ENCODE measurements at places on chromosomes 6 and 20.
A peak's percentile ranks its signal among the peaks of the same experiment; 100 is the strongest.

- DNase-seq, result peak; percentile 49
These were observed 529 bp upstream of the ENPP4 start for GRCh38 chr6:46129291-46129628.

GRCh38 chr20:53702617-53703016, 109.0 kb upstream of the ZNF217 start:
- no peak for DNase-seq

DNA sequence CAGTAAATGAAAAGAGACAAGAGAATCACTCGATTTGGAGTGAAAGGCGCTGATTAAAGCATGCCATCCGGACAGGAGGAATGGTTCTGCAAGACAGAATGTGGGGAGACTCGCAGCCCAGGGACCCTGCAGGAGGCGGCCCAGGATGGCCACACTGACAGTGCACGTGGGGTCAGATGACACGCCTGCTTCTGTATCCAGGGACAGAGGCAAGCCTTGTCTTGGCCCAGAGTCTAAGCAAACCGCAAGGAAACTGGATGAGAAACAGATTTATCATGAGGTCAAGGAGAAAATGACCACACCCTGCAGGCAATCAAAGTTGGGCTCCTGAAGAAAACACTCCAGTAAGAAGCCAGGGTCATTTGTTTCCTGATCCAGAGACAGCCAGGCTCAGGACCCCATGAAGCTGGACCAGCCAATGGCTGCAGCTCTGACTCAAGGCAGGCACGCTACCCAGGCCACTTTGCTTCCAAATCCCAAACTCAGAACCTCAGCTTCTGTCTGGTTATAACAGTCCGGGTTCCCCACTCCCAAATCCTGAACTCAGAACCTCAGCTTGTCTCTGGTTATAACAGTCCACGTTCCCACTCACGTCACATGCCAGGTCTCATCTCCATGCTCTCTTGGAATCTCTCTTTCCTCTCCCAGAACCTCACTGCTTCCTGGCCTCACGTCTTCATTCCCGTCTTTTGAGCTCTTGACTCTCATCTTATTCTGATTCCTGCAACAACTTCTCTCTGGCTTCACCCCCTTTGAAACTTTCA, 144.9 kb upstream of the THBS2 start:
- DNase-seq, result no peak

- DNase-seq, result no peak
These were observed 102.2 kb downstream of the DACT2 start for GRCh38 chr6:168217216-168217879.

DNA sequence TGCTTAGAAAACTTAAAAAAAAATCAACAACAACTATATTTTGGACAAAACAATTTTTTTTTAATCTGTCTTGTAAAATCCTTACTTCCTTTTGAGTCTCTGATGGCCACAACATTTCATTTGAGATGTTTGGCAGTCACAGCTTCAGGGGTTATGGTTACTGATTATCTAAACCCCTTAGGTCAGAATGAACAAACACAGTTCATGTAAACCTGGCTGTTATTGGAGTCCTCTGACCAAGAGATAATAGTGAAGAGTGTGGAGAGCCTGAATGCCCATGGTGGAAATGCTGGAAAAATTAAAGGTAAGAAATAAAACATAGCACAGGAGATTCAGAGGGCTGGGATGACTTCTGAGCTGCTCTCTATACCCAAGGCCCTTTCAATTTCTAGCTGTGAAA, 38.2 kb downstream of the TMX4 start:
- no peak for DNase-seq

GRCh38 chr6:18931086-18931485, 543.9 kb downstream of the RNF144B start:
- peak; percentile 86 for DNase-seq

- no peak for DNase-seq
These were observed 90.0 kb upstream of the SLC35B3 start for GRCh38 chr6:8525370-8525769.

GRCh38 chr20:41551011-41551705, 67.0 kb downstream of the CHD6 start:
- DNase-seq, result no peak

DNA sequence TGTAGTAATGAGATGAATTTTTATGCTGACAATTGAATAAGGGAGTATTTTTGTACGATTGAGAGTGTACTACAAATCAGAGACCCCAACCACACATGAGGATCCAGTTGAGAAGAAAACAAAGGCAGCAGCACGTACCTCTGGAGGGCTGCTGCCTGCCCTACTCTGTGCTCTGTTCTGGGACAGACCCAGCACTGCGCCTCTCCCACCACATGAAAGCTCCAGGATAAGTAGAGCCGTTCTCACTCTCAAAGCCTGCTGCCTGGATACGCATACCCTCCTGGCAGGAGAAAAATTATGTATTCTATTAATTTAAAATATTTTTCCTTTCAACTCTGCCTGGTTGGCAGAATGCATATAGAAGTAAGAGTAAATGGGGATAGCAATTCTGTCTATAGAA, 11.5 kb upstream of the TRAF3IP2 start:
- DNase-seq, result no peak

DNA sequence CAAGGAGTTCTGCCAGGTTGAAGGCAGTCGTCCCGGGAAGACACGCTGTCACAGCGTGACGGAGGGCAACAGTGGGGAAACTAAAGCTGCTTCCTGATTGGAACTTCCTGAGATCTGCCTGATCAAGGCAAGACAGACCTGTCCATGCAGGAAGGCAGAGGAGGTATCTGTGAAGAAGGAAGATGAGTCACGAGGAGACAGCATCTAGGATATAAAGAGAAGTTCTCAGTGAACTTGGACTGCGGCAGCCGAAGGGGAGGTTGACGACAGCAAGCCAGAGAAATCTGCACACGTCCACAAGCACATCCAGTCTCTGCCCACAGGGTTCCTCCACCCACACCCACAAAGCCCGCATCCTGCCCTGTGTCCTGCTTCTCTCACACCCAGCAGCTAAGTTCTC, 38.6 kb downstream of the PREP start:
- DNase-seq, result no peak

GRCh38 chr20:38745757-38746156, 2.5 kb upstream of the ACTR5 start:
- DNase-seq, result no peak

- no peak for DNase-seq
These were observed 60.5 kb upstream of the SALL4 start for GRCh38 chr20:51862796-51863195.

- peak; percentile 19 for DNase-seq
These were observed 22.1 kb downstream of the BACH2 start for GRCh38 chr6:90274451-90275030.

Measured in NCI-H524 (cell line).